Fibroblast of skin of scalp (primary cell): ENCODE measurements at places on chromosomes 12 and 14.

- no peak for DNase-seq
These were observed 16.6 kb downstream of the FAIM2 start for GRCh38 chr12:49887091-49887490.

GRCh38 chr12:68806488-68807237 lies 1.3 kb upstream of the MDM2 start:
- no peak for DNase-seq

DNA sequence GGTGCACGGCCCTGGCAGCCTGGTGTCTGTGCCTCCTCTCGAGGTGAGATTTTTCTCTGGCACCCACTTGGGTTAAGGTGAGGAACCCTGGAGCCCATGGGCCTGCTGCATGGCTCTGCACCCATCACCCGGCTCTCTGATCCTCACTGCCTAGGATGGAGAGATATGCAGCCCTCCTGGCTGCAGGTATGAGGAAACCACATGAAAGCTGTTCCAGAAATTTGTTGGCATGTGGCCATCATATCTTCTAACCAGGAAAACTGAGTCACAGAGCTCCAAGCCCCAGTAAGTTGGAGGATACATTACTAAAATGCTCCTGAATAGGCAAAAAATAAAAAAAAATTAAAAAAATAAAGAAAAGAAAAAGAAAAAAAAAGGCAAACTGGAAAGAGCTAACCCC lies 39.3 kb upstream of the DDX11 start:
- no peak for DNase-seq

- no peak for DNase-seq
These were observed 33.2 kb downstream of the DUSP6 start for GRCh38 chr12:89319122-89319521.

GRCh38 chr12:64352181-64352580 lies 38.4 kb downstream of the C12orf56 start:
- DNase-seq = no peak

DNA sequence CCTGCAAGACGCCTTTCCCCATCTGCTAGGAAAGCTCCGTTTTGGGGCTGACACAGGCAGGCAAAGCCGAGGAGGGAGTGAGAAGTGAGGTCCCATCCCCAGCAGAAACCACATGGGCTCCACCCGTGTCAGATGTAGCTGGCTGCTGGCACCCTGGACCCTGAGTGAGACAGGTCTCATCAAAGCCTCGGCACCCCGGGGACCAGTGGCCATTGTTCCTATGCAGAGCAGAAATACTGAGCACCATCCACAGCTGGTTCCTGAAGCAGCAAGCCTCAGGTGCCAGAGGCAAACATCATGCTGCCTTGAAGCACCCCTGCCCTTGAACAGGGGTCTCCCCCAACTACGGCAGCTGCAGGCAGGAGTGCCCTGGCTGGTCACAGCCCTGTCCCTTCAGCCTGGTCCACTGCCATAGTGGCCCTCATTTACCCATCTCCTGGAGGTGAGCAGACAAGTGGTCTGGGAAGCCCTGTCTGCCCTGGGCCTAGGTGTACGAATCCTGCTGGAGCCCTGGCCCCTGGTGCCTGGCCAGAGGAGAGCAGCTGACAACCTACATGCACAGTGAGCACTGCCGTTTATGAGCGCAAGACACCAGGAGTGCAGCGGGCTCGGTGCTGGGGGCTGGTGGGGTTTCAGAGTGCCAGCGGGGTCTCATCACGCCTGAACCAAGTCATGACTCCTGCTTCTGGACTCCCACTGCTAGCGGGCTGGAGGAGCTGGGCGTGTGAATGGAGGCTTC lies 289.8 kb upstream of the RTL1 start:
- no peak for DNase-seq

- no peak for DNase-seq
These were observed 84.7 kb downstream of the CMAS start for GRCh38 chr12:22130671-22131070.

DNA sequence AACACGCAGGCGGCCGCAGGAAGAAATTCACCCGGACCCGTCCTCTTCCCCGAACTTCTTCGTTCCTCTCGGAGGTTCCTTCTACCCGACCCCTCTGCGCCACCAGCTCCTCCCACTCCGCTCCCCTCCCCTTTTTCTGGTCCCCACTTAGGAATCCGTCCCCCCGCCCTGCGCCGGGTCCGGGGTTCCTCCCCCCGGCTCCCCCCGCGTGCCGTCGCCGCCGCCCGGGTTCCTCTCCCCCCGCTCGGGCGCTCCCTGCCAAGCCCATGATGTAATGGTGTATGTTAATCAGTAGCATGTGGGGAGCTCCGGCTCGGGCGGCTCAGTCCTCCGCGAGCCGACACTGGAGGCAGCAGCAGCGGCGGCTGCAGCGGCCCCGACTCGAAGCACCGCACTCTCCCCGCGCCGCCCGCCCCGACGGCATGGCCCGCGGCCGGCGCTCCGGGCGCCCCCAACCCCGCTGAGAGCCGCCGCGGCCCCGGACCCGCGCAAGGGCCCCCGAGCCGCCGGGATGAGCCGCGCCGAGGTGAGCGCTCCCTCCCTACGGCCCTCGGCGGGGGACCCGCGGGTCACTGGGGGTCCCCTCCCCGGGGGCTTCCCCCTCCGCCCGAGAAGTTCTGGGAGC lies 1.0 kb upstream of the SAMD4A start:
- DNase-seq = peak; percentile 96

DNA sequence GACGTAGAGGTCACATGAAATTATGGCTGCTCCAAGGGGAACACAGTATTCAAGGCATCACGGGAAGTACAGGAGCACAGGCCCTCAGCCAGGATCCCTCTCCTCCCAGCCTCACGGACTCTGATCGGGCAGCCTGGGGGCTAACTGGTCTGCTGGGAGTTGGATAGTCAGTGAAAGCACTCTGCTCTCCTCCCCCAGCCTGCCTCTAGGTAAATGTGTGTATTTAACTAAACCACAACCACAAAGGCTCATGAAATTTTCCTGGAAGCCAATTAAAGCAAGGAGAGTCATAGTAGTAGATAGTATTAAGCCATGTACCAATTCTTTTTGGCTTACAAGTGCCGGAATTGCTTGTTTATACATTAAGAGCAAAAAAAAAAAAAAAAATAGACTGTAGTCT lies 254.3 kb downstream of the MSRB3 start:
- peak; percentile 87 for DNase-seq

DNA sequence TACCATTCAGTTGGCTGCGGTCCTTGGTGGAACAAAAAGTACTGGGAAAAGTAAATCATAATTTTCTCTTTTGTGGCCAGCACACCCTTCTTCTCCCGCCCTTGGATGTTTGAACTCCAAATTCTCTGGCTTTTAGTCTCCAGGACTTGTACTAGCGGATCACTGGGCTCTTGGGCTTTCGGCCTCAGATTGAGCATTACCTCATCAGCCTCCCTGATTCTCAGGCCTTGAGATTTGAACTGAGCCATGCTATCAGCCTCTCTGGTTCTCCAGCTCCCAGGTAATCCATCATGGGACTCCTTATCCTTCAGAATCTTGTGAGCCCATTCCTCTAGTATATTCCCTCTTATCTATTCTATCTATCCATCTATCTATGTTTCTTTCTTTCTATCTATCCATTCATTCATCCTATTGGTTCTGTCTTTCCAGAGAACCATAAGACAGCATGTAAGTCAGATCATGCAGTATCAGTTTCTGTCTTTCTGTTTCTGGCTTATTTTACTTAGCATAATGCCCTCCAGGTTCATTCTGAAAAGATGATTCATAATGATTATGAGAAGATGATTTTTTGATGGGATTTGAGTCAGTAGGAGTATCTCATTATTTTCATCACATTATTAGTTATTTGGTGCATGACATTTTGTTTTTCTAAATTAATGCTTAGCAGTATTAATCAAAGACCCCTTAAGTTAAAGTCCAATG lies 814.9 kb downstream of the LRFN5 start:
- DNase-seq = no peak

GRCh38 chr14:28143316-28143715 lies 623.3 kb upstream of the FOXG1 start:
- no peak for DNase-seq

GRCh38 chr14:105187116-105187515 lies 6.0 kb upstream of the NUDT14 start:
- DNase-seq = no peak

- peak; percentile 94 for DNase-seq
These were observed 22.4 kb upstream of the SERPINA6 start for GRCh38 chr14:94345344-94346064.

DNA sequence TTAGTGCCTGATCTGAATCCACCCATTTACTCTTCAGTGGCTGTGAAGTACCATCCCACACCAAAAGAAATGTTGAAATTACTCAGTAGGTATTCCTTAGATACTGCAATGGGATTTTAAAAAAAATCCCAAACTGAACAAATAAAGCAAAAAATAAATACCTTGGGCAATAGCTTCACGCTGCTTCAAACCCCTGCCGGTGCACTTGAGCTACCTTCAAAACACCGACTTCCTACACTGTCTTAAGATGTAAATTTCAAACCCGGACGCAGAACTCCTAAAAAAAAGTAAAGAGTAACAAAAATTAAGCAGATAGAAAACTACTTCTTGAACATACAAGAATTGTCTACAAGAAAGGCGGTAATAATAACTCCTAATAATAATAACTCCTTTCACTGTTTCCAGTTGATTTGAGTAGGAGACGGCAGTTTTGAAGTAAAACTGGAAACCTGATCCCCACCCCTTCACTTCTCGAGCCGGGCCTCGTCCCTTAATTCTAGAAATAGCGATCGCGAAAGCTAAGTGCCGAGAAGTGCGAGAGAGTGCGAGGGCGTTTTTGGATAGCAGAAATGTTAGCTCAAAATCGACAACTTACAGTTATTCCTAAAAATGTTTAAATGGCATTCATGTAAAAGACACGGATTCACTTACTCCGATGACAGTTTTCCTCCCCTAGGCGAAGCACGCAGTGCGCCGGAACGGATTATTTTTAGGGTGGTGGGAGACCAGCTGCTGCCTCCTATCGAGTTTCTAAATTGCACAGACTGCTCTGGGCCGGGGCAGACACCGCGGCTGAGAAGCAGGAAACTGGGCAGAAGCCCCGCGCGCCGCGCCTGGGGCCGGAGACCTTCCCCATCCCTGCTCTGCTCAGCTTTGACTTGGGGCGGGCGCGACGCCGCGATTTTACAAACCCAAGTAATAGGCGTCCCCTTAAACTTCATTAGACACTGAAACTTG lies at the start of gene ABCC9:
TSS of gene ABCC9 (minus strand) at position 878 of the 957 bp plus-strand sequence. CDS start 4,752 bp downstream, outside the sequence.
- DNase-seq = peak; percentile 54

- DNase-seq = peak; percentile 38
These were observed 173.5 kb upstream of the DYRK2 start for GRCh38 chr12:67474934-67475620.

DNA sequence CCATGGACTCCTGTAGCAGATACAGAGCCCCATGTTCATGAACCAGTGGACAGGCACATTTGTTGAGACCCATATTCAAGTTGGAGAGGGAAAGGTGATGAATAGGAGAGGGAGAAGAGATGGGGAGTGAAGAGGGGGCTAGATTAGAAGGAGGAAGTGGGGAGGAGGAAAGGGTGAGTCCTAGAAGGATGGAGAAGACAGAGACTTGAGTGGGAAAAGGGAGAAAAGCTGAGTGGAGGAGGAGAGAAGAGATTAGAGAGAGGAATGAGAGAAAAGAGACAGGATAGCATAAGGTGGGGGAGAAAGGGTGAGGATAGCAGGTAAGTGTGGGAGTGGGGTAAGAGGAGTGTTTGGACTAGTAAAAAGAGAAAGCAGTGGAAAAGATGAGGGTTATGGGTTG lies 4.9 kb upstream of the ASIC1 start:
- DNase-seq = no peak

GRCh38 chr12:127145929-127146789 lies 1120.8 kb upstream of the TMEM132C start:
- peak; percentile 84 for DNase-seq

DNA sequence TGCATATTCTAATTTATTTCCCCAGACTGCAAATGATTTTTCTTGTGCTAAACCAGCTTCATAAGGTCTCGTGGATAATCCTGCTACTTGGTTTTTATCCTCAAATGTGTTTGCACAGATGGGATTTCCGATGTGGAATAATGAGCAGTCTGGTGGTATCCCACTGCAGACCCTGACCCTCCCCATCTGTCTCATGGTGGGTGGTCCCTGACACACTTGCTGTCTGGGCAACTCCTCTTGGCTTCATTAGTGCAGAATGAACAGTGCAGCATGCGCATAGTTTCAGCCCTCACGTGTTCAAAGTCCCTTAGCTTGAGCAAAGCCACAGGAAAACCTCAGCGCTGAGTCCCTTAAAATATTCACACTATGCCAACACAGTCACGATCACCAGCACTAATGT lies 996.5 kb downstream of the AACS start:
- no peak for DNase-seq

DNA sequence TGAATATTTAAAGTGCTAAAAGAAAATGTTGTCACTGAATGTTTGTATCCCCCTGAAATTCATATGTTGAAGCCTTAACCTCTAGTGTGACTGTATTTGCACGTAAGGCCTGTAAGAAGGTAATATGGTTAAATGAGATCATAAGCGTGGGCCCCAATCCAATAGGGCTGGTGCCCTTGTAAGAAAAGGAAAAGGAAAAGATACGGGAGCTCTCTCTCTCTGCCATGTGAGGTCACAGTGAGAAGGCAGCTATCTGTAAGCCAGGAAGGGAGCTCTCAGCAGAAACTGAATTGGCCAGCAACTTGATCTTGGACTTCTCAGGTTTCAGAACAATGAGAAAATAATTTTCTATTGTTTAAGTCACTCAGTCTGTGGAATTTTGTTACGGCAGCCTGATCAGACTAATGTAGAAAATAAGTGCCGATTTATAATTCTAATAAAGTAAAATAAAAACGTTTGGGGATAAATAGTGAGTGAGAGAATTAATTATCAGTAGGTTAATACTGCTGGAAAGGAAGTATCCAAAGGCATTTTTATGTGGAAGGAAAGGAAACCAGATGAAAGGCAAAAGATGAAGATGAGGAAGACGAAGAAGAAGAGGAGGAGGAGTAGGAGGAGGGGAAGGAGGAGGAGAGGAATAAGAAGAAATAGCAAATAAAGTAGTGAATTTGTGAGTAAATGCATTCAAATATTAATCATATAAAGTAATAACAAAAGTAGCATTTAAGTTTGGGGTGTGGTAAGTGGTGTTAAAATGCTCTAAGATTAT lies 188.5 kb upstream of the KRR1 start:
- peak; percentile 13 for DNase-seq

DNA sequence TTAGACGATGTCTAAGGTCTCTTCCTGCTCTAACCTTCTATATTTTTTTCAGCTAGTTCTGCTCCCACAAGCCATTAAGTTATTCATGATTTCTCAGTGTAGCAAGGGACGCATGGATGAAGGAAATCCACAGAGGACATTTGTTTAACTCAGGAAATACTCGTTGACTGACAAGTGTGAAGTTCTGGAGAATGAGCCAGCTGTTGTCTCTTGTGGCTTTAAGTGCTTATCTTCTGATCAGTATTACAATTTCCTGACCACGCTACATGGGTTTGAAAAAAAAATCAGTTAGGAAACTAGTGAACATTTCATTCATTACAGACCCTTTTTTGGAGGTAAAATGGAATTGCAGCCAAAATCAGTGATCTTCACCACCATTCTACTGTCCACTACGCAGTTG lies 53.1 kb downstream of the GUCY2C start:
- DNase-seq = no peak

- peak; percentile 61 for DNase-seq
These were observed 493.8 kb downstream of the NPAS3 start for GRCh38 chr14:33432407-33433023.

- no peak for DNase-seq
These were observed 4.2 kb downstream of the GSG1 start for GRCh38 chr12:13099066-13099843.
